Naive thymus-derived CD8-positive, alpha-beta T cell (primary cell): ENCODE measurements at places on chromosomes 2 and 18.

GRCh38 chr2:39838589-39838988, 59.5 kb upstream of the THUMPD2 start:
- no peak for DNase-seq

GRCh38 chr18:50274941-50275340, 6.4 kb downstream of the MBD1 start:
- DNase-seq = no peak

GRCh38 chr18:3716116-3716660, 266.2 kb downstream of the TGIF1 start:
- no peak for DNase-seq

DNA sequence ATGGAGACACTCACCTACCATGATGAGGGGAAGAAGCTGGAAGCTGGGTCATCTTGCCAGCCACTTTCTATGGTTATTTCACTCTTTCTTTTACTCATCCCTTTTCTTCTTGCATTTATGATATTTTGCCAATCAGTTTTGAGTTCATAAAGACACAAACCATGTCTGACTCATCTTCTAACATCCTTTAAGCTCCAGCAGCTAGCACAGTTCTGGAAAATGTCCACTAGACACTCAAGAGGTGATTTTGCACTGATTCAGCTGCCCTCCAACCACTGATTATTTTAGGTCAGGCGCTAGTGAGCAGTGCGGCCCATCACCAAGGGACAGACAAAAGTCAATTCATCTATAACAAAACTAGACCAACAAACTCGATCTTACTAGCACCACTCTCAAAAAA, 537.1 kb upstream of the ID2 start:
- no peak for DNase-seq

GRCh38 chr2:81981585-81981984, 1677.0 kb upstream of the LRRTM1 start:
- no peak for DNase-seq

- no peak for DNase-seq
Measured at GRCh38 chr2:36459725-36460137, 104.2 kb downstream of the CRIM1 start.

GRCh38 chr2:242098445-242099128, 229.1 kb downstream of the RTP5 start:
- no peak for DNase-seq

- no peak for DNase-seq
Measured at GRCh38 chr2:200089756-200090109, 134.4 kb downstream of the MAIP1 start.

DNA sequence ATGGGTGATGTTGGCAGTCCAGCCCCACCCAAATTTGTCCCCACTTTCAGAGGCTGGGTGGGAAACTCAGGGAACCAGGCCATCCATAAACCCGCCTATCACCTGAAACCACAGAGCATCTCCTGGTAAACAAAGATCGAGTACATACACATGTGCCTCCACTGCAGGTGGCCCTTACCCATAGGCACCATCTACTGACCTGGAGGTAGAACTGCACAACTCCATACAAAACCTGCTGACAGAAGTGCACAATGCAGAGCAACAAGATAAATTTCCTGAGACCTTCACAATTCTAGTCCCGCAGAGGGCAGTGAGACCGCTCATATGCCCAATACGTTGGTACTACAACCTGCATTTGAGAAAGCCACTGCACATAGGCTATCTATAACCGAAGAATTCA, 856.3 kb downstream of the SUCLG1 start:
- DNase-seq = no peak

DNA sequence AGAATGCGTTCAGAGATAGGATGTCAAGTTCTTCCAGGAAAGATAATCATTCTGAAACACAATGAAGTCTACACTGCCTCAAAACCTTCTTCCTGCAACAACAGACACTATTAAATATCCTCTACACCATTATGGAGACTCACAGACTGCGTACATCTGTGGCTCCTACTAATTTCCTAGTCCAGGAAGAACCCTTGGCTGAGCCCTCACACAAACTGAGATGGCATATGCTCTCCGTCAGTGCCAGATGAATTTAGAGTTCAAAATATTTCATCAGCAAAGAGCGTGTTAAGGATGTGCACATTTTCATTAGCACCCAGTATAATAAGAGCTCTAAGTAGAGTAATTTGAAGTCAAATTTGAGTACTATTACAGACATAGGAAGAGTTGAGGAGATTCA, 117.2 kb downstream of the TCF4 start:
- no peak for DNase-seq

DNA sequence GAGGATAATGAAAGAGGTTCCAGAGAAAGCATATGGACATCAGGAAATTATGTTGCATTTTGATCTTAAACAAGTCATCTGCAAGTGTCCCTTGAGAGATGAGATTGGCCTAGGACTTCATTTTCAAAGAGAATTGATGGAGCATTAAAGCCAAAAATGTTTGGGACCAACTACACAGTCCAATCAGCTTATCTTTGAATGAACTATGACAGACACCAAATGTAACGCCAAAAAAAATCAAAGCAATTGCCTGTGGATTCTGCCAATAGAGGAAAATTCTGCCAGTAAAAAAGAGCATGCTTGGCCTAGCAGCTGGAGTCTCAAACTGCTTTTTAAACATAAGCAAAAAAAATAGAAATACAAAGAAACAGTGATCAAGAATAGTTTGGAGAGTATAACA, 594.5 kb upstream of the CHAC2 start:
- DNase-seq = no peak

- no peak for DNase-seq
Measured at GRCh38 chr18:24656050-24656449, 195.6 kb downstream of the HRH4 start.

- DNase-seq = no peak
Measured at GRCh38 chr2:233482616-233483015, 84.0 kb downstream of the USP40 start.

DNA sequence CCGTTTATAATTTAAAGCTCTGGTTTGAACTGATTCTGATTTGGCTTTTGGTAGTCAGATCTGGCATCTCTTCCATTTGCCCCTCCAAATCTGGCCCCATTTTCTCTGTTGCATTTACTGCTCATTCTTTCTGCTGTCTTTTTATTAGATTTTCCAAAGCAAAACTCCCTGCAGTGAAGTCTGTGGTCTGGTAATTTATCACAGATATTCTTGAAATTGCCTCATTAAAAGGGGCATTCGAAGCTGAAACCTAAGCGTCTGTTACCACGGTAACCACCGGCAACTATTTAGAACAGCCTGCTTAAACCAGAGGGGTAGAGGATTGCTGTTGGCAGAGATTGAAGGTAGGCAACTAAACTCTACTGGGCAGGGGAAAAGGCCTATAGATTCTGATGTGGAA, 111.5 kb upstream of the UPP2 start:
- no peak for DNase-seq

DNA sequence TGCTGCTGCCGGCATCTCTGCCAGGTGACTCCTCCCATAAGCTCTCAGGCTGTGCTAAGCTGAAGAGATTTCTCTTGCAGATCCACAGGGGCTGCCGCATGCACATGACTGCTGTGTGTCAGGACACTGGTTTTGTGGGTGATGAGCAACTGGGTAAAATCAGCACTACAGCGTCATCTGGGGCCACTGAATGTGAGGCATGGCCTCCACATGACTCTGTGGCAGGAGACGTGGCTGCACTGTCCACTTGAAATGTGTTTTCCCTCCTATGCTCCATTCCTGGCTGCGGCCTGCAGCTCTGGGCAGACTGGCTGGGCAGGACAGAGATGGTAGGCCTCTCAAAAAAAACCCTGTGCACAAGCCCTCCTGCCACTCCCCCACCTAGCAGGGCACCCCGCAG, 63.6 kb downstream of the MARCO start:
- DNase-seq = no peak

DNA sequence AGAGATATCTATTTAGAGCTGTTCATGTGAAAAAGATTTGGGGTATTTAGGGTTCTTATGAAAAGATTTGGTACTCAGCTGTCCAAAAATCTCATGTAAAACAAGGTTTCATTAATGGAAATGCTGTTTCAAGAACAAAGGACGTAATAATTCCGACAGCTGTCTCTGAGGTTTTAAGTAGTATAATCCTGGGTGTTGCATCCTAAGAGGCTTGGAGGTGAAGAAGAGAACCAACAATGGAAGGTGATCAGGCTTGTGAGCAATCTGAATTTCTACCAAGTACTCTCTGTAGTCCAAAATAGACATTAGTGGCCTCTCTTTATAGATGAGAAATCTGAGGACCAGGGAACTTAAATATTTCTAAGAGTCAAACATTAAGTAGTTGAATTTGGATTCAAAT, 205.1 kb downstream of the BABAM2 start:
- DNase-seq = no peak

GRCh38 chr2:116737951-116738350, 1076.5 kb upstream of the DDX18 start:
- no peak for DNase-seq
